ENCODE measurements at places on chromosomes 12 and 14.

GRCh38 chr14:104888489-104889374, 23.7 kb downstream of the CEP170B start:
- DNase-seq: no peak

- no peak for DNase-seq
Observed at GRCh38 chr12:68231229-68231628, 5.6 kb upstream of the IL26 start.

GRCh38 chr14:96095058-96095457, 55.9 kb downstream of the C14orf132 start:
- no peak for DNase-seq

DNA sequence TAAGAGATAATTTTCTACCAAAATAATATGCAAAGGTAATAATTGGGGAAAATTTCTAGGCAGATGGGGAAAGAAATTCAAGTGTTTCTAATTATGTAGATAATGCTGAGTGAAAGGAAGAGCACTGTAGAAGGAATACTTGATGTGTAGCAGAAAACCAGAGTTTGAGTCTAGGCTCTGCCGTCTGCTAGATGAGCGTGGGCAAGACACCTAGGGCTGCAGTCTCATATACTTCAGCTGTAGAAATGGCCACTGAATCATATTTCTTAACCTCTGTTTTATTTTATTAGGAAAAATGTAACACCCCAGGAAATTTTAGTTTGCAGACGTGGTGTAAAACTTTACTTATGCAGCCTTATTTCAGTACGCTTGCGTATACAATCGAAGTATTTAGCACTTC, 59.8 kb upstream of the SLC38A2 start:
- no peak for DNase-seq

DNA sequence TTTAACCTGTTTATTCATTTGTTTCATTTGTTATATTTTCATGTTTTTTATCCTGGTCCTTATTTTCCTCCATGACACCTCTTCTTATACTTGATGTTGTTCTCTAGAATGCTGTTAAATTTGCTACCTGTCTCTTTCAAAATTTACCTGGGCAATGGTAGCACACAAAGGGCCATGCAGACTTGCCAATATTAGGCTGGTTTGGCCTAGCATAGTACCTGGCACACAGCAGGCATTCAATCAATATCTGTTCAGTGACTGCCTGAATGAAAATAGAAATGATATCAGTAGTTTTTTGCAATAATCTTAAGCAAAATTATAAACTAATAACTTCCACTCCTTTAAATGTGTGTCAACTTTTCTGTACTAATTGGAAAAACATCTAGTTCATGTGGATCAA, 325.1 kb downstream of the APAF1 start:
- no peak for DNase-seq

All from neural crest cell (in vitro differentiated cells).